ENCODE measurements at places on chromosomes 5 and 9.

GRCh38 chr5:141155540-141156374 lies 5.9 kb downstream of the PCDHB6 start:
- no peak for DNase-seq

GRCh38 chr5:123585871-123586270 lies 73.9 kb downstream of the CSNK1G3 start:
- no peak for DNase-seq

GRCh38 chr5:5341531-5342292 lies 80.8 kb upstream of the ICE1 start:
- no peak for DNase-seq

GRCh38 chr9:108815156-108815555 lies 40.6 kb downstream of the ACTL7B start:
- no peak for DNase-seq

GRCh38 chr9:36162211-36162738 lies 6.9 kb upstream of the CCIN start:
- no peak for DNase-seq

DNA sequence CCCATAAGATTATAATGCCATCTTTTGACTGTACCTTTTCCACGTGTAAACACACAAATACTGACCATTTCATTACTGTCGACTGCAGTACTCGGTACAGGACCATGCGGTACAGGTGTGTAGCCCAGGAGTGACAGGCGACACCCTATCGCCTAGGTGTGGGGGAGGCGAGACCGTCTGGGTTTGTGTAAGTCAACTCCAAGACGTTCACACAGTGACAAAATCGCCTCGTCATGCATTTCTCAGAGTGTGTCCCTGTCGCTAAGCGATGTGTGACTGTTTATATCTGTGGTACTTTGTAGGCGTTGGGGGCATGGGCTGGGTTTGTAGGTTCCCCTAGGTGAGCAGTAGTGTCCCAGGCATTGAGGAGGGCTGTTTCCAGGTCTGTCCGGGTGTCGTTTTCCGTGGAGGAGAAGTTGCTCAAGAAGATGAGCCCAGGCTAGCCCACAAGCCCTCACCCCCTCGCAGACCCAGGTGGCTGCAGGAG lies 20.3 kb downstream of the NEK6 start:
- no peak for DNase-seq

DNA sequence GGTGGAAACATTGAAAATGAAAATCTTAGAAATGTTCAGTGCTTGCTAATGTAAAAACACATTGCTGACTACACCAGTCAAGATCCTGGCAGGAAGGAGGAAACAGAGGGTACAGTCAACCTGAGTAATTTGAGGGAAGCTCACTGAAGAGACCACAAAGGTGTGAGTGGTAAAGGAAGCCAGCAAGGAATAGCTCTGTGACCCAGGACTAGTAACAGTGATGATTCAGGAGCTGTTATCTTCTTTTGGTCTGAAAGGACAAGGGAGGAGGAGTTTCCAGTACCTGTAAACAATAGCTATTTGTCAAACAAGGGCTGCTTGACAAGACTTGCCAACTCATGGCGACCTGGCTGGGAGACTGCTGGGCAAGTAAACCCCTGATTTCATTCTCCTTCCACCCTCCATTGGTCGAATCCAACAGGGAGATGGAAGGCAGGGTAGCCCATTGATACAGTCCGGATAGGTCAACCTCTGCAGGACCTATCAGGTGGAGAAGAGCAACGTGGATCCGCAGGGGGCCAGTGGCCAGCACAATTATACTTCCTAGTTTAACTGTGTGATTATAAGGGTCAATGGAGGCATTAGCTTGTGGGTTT lies 68.1 kb downstream of the MAMDC2 start:
- DNase-seq: no peak

DNA sequence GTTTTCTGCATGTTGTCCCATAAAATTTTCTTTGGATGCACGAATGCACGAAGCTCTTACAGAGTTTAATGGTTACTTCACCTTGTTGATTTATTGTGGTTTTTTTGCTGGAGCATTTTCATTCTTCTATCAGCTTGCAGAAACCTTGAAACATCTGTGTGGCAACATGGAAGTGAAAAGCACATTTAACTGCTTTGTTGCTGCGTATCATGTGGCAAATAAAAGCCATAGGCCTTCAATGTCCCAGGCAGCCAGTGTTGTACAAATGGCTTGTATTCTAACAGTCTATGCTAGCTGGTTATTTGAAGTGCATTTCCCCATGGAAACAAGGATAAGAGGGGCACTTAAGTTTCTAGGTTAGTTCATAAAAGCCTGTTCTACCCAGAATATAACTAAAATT lies 42.5 kb upstream of the RASGRF2 start:
- DNase-seq: no peak

- DNase-seq: no peak
These were observed 74.3 kb downstream of the LRSAM1 start for GRCh38 chr9:127525401-127526188.

- DNase-seq: peak; percentile 46
These were observed 13.4 kb upstream of the XPA start for GRCh38 chr9:97710356-97711222.

DNA sequence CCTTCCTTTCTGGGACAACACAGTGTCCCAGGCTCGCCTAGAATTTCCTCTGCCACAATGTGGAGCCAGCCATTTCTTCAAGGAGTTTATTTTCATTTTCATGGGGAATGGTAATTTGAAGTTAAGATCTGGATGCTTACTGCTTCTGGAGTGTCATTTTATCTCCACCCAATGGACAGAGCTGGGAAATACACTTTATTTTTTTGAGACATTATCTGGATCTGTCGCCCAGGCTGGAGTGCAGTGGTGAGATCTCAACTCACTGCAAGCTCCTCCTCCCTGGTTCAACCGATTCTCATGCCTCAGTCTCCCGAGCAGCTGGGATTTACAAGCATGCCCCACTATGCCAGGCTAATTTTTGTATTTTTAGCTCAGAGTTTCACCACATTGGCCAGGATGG lies 12.7 kb upstream of the THG1L start:
- DNase-seq: peak; percentile 24

GRCh38 chr5:115186794-115187193 lies 17.1 kb upstream of the TRIM36 start:
- no peak for DNase-seq

GRCh38 chr5:126508962-126509279 lies 85.7 kb downstream of the GRAMD2B start:
- DNase-seq: no peak

DNA sequence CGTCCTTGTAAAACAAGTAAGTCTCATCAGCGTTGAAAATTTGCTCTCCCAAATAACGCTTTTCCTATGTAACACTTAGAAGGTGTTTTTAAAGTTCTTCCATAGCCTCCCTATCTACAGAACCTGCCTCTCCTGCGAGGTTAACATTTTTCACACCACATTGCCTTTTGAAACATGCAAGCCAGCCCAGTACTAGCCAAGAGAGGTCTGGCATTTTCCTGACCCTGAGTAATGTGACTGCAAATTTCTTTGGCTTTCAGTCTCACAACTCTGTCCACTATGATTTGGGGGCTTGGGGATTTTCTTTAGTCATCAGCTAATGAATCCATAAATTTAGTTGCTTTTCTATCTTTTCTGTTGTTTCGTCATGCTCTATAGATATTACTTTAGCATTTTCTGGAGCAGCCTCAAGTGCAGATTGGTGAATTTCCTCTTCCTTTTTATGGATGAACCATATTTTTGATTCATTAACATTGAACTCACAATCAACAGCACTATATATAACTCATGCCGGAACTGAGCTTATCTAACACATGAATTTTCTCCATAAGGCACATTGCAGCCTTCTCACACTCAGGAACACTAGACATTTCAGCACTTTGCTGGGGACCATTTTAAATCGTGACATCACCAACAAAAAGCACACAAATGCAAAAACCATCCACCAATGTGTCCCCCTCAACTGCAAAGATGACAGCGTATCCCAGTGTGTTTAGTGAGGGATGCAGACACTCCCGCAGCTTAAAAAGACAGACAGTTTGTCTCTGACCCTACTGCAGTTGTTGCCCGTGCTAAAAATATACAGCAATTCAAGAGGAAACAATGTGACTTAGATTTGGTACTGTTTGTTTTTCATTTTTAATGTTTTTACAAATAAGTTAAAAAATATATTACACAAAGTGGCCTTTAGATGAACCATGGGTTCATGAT lies 77.2 kb upstream of the SPATA31C2 start:
- DNase-seq: no peak

GRCh38 chr5:78563621-78564020 lies 85.0 kb downstream of the LHFPL2 start:
- DNase-seq: no peak

DNA sequence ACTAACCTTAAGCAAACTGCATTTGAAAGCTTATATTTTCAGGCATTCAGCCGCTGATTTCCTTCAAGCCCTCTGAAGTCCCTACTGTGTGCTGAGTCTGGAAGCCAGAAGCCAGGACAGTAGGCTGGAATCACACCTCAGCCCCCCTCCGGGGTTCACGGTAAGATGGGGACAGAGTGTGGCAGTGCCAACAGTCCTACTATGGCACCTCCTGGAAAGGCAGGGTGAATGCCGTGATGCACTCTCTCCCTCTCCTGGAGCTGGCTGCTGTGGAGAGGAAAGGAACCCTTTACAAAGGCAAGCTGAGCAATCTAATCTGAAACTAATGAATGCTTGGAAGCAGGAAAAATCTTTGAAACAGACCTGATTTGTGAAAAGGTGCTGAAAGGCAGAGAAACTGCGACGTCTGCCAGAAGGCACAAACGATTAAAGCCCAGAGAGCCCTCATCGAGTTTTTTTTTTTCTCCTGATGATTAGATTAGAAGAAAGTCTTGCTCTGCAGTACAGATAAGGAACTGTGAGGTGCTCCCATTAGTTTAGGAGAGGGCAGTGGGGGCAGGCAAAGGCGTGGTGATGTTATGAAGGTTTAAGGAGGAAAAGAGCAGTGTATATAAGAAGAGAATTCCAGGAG lies 21.0 kb downstream of the ANKH start:
- DNase-seq: no peak

DNA sequence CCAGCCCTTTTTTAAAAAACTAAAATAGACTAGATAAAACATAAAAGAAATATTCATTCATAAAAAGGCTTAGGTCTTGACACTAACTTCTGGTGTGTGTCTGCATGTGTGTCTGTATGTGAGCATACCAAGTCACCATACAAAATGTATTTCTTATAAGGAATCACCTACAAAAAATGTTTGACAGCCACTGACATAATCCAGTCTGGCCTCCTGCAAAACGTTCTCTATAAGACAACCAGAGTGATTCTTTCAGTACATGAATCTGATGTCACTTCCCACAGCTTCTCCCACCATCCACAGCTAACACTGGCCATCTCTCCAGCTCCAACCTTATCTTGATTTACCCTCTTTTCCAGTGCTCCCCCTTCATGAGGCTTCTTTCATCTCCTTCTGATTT lies 192.3 kb downstream of the TLE1 start:
- DNase-seq: no peak

DNA sequence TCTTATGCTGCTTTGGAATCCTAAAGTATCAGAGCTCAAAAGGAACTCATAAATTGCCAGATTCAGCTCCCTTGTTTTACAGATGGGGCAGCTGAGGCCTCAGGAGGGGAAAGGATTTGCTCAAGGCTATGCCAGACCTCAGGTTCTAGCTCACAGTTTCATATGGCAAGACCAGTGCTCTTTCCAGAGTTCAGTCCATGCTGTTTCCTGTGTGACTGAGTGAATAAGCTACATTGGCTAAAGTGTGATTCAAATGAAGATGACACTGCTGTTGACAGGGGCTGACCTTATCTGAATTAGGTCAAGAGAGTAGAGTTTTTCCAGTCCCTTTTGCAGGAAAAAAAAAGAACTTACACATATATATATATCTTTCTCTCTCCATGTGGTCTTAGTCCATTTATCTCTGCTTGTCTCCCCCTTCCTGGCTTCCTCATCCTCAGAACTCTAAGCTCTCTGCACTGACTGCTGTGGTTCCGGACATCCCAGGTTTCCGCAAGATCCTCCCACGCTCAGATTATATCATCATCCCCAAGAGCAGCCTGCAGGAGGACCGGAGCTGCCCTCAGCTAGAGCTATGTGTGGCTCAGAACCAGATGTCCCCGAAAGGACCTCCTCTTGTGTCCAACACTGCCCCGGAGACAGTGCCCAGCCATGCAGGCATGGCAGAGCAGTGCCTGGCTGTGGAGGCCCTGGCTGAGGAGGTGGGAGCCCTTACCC lies 9.3 kb downstream of the HMGXB3 start:
- no peak for DNase-seq

- DNase-seq: no peak
These were observed 111.6 kb downstream of the CMYA5 start for GRCh38 chr5:79800979-79801827.

DNA sequence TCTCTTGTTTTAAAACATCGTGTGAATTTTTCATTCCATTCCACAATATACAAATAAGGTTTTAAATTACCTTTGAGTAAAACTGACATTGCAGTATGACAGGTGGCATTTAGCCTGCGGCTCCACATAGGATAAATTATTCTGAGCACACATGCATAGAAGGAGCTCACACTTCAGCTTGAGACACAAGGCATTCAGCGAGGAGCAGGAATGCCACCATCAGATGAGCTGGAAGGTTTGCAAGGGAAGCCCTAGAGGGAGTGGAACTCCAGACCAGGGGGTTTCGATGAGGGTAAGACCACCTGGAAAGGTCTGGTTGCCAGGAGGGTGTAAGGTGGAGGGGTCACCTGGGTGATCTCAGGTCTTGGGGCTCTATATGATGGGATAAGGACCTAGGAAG lies 259.0 kb upstream of the ADRA1B start:
- DNase-seq: no peak

DNA sequence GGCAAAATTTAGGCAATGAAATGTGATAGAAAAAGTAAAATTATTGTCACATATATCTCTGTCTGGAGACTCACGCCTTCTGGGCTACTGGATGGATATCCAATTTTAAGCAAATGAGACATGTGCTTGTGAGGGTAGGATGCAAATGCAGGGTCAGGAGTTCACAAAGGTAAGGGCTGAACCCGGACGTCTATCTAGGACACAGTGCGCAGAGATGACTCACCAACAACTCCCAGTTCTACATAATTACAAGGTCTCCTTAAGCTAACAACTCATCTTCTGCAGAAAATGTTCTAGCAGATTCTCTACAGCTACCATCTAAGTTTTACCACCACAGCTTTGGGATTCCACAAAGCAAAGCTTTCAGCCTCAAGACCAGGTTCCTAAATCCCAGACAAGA lies 160.5 kb downstream of the ENTREP1 start:
- no peak for DNase-seq

DNA sequence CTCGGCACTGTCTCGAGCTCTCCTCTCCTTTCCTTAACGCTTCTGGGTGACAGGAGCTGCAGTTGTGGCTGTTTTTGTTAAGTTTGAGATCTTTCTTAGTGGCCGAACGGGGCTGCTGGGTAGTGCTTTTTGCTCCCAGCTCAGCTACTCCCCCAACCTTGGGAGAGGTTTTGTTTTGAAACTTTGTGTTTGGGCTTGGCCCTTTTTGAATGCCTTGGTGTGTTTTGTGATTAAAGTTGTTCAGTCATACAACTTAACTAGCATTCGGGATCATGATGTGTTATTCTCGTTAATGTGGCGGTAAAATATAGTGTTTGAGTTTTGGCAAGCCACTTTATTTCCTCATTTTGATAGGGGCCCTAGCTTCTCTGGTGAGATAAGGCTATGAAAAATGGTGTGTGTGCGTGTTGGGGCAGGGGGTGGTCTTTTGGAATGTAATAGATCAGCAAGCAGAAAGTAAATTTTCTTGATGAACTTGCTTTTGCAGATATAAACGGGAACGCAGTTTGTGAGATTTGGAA lies 1.1 kb downstream of the KDM3B start:
- DNase-seq: no peak

GRCh38 chr9:69079186-69079585 lies 43.6 kb downstream of the FXN start:
- DNase-seq: no peak
